ENCODE measurements at places on chromosomes 11 and 22.

DNA sequence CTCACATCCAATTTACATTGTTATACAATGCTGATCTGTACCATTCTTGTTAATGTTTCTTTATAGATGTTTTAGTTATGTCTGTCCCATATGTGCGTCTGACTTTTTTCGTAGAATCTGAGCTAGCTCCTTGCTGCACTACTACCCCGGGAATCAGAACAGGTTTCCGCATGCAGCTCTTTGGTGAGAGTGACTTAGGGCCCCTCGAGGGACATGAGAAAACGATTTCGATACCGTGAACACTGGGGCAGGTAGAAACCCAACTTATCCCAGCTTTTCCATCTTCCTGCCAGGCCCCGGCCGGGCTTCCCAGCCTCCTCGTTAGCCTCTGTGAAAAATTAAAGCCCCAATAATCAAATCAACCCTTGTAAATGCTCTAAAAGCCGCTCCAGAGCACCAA lies 23.4 kb upstream of the PKNOX2 start:
- DNase-seq = no peak

DNA sequence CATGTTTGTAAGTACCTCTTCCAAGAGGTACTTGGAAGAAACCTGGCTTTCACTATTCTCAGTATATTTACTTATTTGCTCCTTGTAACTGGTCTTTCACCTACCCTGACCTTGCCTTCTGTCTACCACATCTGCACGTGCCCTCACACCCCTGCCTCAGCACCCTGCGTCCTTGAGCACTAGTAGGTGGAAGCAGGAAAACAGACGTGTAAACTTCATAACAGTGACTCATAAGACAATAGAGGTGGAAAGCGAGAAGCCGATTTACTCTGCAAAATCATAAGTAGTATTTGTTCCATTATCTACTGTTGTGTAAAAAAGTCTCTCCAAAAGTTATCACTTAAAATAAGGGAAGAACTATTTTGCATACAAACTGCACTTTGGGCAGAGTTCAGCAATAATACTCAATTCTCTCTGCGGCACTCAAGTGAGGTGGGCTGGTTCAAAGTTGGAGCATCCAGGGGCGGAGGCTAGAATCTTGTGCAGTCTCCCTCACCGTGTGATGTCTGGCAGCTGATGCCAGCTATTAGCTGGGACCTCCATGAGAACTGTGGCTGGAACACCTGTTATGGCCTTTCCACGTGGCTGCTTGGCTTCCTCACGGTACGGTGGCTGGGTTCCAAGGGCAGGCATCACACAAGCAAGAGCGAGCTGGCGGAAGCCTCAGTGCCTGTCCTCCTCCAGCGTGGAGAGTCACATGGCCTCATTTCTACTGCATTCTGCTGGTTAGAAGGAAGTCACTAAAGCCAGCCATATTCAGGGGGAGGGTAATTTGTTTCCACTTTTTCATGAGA lies 30.4 kb downstream of the PACS1 start:
- DNase-seq = no peak

DNA sequence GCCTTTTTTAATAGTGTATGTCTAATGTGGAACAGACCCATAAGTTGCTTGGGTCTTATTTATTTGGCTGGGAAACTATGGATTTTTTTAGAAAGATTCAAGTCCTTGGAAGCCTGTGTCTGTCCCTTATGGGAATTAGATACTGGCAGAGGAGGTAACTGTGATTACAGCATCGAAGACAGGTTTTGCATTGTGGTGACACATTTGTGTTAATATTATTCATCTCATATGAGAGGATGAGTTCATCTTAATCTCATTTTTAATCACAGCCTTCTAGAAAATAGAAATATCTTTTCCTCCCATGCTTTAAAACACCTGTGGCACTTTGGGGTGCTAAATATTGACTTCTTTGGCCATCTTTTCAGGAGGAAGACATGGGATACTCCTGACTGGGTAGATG lies 9.2 kb downstream of the TAB1 start:
- no peak for DNase-seq

- DNase-seq = no peak
Observed at GRCh38 chr11:71934213-71934612, 5.4 kb downstream of the RNF121 start.

DNA sequence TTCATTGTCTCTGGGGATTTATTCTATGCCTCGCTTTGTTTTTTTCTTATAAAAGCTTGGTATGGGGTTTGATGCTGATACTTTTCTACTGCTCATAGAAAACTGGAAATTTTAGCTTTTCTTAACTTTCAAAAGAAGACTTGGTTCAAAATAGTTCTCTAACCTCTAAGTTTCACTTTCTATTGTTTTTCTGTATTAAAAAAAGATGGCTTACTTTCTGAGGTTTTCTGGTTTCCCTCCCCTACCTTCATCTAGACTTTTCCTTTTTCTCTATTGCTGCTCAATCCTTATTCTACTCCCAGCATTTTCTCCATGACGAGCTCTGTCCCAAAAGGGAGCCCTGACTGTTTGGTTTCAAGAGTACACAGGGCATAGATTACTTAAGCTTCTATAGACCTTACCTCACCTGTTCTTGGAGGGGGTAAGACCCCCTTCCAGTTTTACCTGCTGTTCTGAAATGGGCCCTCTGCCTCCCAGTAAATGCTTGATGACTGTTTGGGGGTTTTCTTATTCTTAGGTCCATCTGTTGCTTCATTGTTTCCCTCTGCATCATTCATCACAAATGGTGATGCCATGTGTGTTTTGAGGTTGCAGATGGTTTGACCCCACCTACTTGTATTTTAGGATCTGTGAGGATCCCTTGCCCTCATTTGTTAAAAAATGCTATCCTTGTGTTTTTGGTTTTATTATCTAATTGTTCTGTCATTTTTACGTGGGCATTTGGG lies 29.5 kb downstream of the DNHD1 start:
- DNase-seq = no peak

GRCh38 chr22:35837101-35837727 lies 119.5 kb downstream of the APOL5 start:
- no peak for DNase-seq

- peak; percentile 51 for DNase-seq
Observed at GRCh38 chr11:20873054-20873453, 203.7 kb downstream of the NELL1 start.

Measured in erythroblast (primary cell).